Kidney (tissue), 22 donors: ENCODE measurements at places on chromosomes 7 and 10.
A peak's percentile ranks its signal among the peaks of the same experiment; 100 is the strongest.

DNA sequence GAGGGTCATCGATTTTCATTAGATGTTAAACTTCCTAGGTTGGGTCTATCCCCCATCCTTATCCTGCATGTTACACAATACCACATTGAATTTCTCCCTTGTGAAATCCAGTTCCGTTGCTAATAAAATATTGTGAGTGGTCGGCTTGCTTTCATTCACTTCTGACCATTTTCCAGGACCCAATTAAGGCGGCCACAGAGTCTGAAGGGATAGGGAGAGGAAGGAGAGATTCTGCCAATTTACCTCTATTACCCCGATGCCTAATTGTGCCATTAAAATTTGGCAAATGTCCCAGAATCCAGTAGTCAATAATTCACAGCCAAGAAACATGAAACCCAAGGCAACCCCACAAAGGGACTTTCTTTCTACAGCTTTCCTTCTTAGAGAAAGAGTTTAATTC, 129.9 kb downstream of the IPMK start:
- DNase-seq = peak; percentile 17

DNA sequence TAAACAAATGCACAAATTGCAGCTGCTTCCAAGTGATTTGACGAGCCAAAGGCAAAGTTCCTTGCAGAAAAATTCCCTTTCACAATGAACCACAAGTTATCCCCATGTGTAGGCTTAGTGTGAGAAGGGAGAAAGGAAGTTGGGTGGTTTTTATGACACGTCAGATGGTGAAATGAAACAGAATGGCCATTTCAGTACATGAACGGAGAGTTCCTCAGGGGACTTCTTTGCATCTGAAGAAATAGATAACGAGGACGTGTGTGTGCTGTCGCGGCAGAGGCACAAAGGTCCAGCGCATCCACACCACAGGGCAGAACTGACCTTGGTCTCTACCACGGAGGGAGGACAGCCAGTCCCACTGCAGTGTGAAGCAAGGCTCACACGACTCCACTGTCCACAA, 135.9 kb downstream of the PAXIP1 start:
- no peak for DNase-seq

GRCh38 chr10:14838582-14839304, 637 bp downstream of the HSPA14 start:
- DNase-seq = peak; percentile 84

DNA sequence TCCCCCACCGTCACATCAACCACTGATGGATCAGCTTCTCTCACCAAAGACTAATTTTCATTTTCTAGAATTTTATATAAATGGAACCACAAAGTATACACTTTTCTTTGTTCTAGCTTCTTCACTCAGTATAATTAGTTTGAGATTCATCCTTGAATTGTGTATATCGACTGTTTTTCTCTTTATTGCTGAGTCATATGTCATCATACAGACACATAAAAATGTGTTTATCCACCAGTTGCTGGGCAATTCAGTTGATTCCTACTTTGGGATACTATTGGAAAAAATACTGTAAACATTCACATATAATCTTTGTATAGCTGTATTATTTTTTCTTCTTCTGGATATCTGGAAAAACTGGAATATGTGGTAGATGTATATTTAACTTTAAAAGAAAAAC, 26.6 kb downstream of the PDK4 start:
- DNase-seq = no peak

DNA sequence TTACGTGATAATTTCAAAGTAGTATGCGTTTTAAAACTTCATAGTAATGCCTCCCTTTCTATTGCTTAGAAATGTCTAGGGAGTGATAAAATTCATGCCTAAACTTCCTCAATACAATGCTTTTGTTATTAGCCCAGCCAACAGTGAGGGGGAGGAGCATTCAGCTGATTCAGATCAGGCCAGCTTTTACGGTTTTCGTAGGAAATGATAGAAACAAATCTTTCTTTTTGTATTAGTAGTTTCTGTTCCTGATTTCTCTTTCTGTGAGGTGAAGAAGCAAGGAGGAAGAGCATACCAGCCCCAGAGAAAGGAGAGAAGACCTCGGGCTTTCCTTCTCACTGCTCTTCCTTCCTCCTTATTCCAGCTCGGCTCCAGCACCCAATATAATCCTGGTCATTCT, 35.2 kb upstream of the ITPRID1 start:
- no peak for DNase-seq

DNA sequence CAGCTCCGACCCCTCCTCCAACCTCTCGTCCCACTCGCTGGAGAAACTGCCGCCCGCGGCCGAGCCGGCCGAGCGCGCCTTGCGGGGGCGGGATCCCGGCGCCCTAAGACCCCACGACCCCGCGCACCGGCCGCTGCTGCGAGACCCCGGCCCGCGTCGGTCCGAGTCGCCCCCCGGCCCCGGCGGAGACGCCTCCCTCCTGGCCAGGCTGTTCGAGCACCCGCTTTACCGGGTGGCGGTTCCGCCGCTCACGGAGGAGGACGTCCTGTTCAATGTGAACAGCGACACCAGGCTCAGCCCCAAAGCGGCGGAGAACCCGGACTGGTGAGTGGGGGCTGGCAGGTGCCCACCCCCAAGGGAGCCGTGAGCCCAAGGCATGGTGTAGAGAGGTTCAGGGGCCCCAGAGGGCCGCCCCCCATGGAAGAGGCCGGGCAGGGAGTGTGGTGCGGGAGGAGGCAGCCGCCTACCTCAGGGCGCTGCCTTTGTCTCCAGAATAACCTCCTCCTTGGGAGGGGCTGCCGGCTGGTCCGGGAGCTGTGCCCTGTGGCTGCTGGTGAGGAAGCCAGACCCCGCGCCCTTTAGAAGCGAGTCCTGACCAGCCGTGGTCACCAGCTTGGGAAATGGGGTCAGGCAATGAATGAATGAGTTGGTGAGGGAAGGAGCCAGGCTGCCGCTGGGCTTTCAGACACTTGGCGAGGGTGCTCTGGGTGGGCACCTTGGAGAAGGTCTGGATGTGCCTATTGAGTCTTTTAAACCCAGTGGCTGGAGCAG, 1.3 kb downstream of the FAM20C start:
- DNase-seq = no peak

DNA sequence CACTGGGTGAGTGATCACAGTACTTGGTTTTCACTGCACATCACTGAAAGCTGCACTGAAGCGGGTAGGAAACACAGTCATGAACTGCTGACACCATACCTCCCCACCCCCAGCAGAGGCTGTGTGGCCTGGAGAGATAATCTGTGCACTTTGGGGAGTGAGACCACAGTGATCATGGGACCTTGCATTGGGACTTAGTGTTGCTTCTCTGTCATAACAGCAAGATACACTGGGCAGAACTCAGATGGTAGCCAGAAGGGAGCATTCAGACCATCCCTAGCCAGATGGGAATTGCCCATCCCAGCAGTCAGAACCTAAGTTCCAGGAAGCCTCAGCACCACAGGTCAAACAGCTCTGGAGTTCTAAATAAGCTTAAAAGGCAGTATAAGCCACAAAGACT, 346.4 kb upstream of the TMEM229A start:
- no peak for DNase-seq

DNA sequence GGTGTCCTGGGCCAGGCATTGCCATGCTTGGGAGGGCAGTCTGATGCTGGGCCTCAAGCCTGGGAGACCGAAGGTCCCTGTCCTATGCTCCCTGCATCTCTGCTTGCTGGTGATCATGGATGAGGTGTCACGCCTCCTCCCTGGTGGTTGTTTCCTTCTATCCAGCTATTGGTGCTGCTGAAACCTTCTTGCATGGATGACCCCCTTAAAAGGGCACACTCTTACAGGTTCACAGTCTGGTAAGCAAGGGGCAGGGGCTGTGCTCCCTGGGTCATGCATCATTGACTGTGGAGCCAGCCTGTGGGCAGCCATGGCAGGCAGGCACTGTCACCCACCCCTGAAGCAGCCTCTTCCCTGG, 36.8 kb upstream of the SLC29A3 start:
- DNase-seq = no peak

DNA sequence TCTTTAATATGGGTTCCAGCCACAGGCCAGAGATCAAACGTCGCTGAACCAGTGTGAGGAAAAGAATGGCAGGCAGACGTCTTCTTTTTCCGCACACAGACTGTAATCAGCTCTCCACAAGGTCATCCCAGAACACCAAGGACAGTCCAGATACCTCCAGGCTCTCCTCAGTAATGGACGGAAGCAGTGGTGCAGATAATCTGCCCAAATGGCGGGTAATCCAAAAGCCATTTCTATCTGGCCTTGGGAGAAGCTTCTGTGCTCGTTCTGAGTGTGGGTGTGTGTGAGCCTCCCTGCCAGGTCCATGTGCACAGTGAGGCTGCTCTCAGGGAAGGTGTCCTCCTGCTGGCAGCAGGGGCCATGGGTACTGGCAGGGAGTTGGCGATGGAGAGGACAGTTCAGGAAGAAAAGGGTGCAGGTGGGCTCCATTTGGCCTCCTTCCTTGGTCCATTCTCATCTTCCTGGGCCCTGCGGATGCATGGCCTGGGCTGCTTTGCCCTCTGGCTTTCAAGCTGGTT, 15.6 kb upstream of the TEX36 start:
- DNase-seq = no peak
